Cardiac muscle cell (in vitro differentiated cells and primary cell): ENCODE measurements at places on chromosomes 1 and 21.

DNA sequence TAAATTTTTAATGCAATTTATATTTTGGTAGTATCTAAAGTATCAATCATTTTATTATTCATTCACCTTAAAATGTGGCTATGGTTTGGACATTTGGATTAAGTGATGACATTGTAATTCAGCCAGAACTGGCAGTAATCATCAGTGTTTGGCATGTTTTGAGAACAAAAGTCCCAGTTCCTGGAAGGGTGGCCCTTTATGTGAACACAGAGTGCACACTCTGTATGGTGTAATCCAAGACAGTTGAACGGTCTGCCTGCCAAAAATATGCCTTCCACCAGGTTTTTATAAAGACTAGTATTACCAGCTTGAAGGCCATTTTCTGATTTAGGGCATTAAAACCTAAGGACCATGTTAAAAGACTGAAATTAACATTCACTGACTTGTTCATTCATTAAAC is 448.7 kb downstream of the LTN1 start:
- DNase-seq: no peak

GRCh38 chr1:77303387-77303786 is 21.6 kb downstream of the AK5 start:
- DNase-seq: no peak

GRCh38 chr1:151342021-151342420 is 5.0 kb downstream of the RFX5 start:
- no peak for DNase-seq

GRCh38 chr1:94831641-94832040 is 11.5 kb downstream of the SLC44A3 start:
- DNase-seq: no peak

DNA sequence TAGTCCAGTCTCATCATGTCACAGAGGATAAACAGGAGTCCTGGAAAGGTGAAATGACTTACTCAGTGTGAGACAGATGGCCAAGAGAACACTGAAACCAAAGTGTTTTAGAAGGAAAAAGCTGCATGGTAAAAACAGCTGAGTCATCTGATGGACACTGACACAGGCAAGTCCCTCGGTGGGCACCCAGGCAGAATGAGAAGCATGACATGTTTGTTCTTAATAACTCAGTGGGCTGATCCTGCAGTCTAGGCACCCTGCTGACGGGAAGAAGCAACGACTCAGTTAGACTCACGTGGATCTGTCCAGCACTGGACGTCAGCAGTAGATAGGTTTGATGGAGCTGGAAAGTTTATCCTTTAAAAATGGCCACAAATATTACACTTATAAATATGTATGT is 116.9 kb downstream of the RGS7 start:
- DNase-seq: no peak

- no peak for DNase-seq
Measured at GRCh38 chr1:11970441-11971185, 9.6 kb upstream of the MFN2 start.

- no peak for DNase-seq
Measured at GRCh38 chr1:180662709-180663108, 30.9 kb downstream of the XPR1 start.

GRCh38 chr1:108896146-108897145 is 19.7 kb downstream of the GPSM2 start:
- peak; percentile 47 for DNase-seq

GRCh38 chr1:231918239-231919015 is 291.8 kb downstream of the DISC1 start:
- DNase-seq: no peak

- peak; percentile 20 for DNase-seq
Measured at GRCh38 chr21:28018741-28019669, 973.7 kb downstream of the LTN1 start.

- no peak for DNase-seq
Measured at GRCh38 chr1:87135329-87135712, 193.4 kb upstream of the LMO4 start.

GRCh38 chr1:206101351-206102045 is 15.7 kb downstream of the AVPR1B start:
- no peak for DNase-seq

DNA sequence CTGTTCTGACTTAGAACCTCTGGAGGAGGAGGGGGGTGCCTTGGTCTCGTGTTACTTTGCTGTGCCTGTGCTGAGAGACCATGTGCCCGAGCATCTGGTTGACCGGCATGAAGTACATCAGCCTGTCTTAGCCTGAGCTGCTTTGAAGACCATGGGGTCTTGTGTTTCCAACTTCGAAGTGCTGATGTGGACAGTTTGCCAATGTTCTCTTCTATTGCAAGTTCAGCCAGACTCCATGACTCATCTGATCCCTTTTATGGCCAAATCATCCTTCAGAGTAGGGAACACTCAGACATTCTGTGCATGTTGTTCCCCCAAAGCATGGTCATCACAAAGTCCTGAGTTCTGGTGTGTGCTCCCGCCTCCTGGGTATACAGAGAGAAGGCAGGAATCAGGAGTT is 6.0 kb upstream of the PLA2G2C start:
- DNase-seq: peak; percentile 65

- no peak for DNase-seq
Measured at GRCh38 chr21:44364151-44365053, 11.0 kb downstream of the TRPM2 start.

DNA sequence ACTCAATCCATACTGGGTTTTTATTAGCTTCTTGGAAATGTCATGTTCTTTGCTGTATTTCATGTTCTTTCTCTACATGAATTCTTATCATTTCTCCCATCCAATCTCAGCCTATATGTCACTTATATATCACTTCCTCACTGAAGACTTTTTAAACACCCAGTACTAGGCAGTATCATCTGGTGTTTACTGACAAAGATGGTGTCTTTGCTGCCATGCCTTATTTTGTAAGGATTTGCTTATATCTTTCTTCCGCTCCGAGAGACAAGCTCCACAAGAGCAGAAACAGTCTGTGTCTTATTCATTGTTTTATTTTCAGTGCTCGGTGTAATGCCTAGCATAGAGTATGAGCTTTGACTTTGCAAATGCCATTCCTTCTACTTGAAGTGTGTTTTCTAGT is 30.2 kb downstream of the F13B start:
- no peak for DNase-seq

DNA sequence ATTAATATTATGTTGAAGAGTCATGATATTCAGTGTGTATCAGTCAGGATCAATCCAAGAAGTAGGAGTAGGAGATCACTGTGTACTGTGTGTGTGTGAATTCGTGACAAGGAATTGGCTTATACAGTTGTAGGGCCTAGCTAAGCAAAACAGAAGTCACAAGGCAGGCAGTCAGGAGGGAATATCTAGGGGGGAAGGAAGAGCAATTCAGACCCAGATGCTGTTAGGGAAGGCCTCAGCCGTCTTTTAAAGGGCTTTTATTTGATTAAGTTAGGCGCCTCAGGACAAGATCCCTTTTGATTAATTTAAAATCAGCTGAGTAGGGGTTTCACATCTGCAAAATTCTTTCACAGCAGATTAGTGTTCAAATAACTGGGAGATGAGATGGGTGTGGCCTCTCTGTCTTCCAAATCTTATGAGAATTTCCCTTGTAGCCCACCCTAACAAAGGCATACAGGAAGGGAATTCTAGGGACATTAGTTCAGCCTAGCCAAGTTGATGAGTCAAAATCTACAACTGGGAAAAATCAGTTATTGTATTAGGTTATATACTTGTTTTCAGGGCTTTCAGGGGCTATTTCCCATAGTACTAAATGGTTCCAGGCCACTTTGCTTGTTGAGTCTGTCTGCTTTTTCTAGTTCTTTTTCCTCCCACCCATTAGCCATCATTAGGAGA is 47.4 kb downstream of the ALG6 start:
- DNase-seq: no peak
